ENCODE measurements at places on chromosomes 1 and 21.

- no peaks in the 10 kb centered on the region for H3K36me3 ChIP-seq
- no peak for DNase-seq
- H3K4me1 ChIP-seq = no peaks in the 10 kb centered on the region
- H3K27me3 ChIP-seq = no peaks in the 10 kb centered on the region
- H3K27ac ChIP-seq = no peak overlapping the region
- no peak overlapping the region for H3K4me3 ChIP-seq
Measured at GRCh38 chr1:189769448-189769847, 708.2 kb downstream of the BRINP3 start.

DNA sequence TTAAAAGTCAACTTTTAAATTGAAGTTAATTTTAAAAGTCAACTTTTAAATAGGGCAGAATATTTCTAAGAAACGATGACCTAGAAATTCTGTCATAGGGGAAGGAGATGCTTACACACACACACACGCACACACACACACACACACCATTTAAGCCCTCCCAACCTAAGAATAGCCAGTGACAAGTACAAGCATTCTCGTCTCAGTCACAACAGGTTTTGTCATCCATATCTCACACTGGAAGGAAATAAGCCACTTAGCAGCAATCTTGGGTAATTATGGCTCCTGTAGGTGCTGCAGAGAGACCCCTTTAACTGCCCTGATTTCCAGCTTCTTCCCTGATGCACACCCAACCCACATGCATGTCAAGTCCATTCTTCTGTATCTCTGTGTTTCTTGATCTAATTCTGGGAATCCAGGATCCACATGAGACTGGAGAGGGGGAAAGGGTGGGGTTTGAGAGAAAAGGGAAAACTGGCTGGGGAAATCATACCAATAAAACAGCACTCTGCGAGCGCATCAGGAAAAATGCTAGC, 338.1 kb downstream of the PAPPA2 start:
- no peak overlapping the region for H3K4me3 ChIP-seq
- no peaks in the 10 kb centered on the region for H3K36me3 ChIP-seq
- H3K4me1 ChIP-seq = no peaks in the 10 kb centered on the region
- DNase-seq = no peak
- H3K27ac ChIP-seq = no peak overlapping the region

- H3K27me3 ChIP-seq = no peaks in the 10 kb centered on the region
- no peak overlapping the region for H3K4me3 ChIP-seq
- peaks cover 4% of the 10 kb centered on the region for H3K4me1 ChIP-seq
- no peak overlapping the region for H3K27ac ChIP-seq
- no peak for DNase-seq
Measured at GRCh38 chr1:26585471-26585870, 55.9 kb downstream of the RPS6KA1 start.

DNA sequence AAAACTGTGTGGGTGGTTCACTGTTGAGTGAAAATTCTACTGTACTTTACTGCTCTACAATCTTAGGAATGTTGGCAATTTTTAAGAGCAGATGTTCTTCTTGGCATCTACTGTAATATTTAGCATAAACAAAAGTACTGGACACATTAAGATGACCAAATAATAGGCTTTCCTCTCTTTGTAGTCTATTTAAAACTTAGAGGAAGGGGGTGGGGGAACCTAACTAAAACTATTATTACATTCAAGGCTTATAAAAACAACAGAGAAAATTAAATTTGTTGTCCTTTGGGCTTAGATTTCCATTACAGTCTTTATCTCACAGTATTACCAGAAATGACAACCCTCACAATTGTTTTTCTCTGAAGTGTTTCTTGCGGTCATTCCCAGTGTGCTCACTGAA, 181.2 kb downstream of the PLPPR4 start:
- H3K36me3 ChIP-seq = no peaks in the 10 kb centered on the region
- no peak overlapping the region for H3K27ac ChIP-seq
- H3K4me1 ChIP-seq = no peaks in the 10 kb centered on the region
- DNase-seq = no peak
- H3K4me3 ChIP-seq = no peak overlapping the region

- no peak overlapping the region for H3K4me3 ChIP-seq
- H3K4me1 ChIP-seq = peaks cover 41% of the 10 kb centered on the region
- no peaks in the 10 kb centered on the region for H3K36me3 ChIP-seq
- DNase-seq = no peak
Measured at GRCh38 chr1:40884055-40884795, 22.1 kb upstream of the CITED4 start.

DNA sequence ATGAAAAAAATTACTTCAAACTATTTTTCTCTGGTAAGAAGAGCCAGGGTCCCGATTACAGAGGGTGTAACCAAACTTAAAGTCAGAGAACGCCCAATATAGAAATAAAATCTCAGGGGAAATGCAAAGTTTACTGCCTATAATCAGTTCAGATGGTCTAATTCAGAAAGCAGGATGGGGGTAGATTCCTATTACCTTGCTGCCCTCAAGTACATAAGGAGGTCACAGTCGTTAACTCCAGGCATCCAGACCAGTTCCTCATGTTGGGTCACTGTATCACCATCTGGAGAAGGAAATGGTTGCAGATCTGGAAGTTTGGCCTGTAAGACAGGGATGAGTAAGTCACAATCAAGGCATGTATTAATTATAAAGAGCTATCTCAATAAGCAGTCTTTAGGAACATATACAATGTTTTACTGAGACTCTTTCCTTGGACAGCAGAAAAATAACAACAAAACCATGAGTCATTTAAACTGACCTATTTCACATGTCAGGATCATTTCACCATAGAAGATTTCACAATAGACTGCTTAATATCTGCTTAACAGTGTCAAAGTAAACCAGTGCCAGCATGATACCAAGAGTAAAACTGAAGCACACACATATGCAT, 179.4 kb downstream of the SLC45A1 start:
- no peaks in the 10 kb centered on the region for H3K36me3 ChIP-seq
- no peak overlapping the region for H3K27ac ChIP-seq
- H3K4me3 ChIP-seq = no peak overlapping the region

DNA sequence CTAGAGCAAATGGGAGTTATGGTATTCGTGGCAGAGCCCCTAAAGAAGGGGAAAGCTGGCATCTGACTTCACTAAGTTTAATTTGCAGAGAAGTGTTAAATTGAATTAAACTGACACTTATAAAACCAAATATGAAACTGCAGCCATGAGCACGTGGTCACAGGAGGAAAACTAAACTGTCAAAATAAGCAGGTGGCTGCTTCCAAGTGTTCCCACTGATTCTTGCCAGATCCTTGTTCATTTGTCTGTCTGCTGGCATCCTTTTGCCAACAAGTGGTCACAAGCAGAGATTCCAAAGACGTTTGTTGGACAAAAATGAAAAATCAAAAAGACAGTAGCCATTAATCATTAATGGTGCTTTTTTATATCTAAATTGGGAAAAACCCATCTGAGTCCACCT, 6.5 kb upstream of the CELA2B start:
- no peaks in the 10 kb centered on the region for H3K4me1 ChIP-seq
- no peak overlapping the region for H3K4me3 ChIP-seq
- no peaks in the 10 kb centered on the region for H3K36me3 ChIP-seq
- H3K27me3 ChIP-seq = no peaks in the 10 kb centered on the region
- H3K27ac ChIP-seq = no peak overlapping the region

- H3K36me3 ChIP-seq = no peaks in the 10 kb centered on the region
- no peaks in the 10 kb centered on the region for H3K27me3 ChIP-seq
- H3K27ac ChIP-seq = no peak overlapping the region
- H3K4me3 ChIP-seq = no peak overlapping the region
Measured at GRCh38 chr21:46151261-46151988, 4.0 kb downstream of the FTCD start.

GRCh38 chr1:171984262-171984661, 143.0 kb downstream of the DNM3 start:
- no peak overlapping the region for H3K27ac ChIP-seq
- H3K4me3 ChIP-seq = no peak overlapping the region
- no peaks in the 10 kb centered on the region for H3K27me3 ChIP-seq
- H3K4me1 ChIP-seq = no peaks in the 10 kb centered on the region
- no peaks in the 10 kb centered on the region for H3K36me3 ChIP-seq

DNA sequence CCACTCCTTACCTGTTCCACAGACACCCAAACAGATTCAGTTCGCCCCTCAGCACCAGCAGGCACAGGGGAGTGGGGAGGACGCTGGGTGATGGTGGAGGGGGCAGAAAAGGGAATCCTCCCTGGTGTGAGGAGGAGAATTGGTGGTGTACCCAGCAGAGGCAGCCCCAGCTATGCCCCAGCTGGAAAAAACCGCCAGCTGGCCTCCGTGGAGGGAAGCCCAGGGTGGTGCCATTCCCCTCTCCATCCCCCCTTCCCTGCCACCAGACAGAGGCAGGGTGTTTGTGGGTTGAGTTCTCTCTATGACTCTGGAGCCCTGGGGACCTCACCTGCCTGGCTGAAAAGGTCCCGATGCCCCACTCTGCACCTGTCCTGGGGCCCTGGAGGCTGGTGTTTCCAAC, 27.9 kb downstream of the OPTC start:
- no peaks in the 10 kb centered on the region for H3K36me3 ChIP-seq
- no peak overlapping the region for H3K27ac ChIP-seq
- no peaks in the 10 kb centered on the region for H3K27me3 ChIP-seq
- no peak overlapping the region for H3K4me3 ChIP-seq
- H3K4me1 ChIP-seq = no peaks in the 10 kb centered on the region

DNA sequence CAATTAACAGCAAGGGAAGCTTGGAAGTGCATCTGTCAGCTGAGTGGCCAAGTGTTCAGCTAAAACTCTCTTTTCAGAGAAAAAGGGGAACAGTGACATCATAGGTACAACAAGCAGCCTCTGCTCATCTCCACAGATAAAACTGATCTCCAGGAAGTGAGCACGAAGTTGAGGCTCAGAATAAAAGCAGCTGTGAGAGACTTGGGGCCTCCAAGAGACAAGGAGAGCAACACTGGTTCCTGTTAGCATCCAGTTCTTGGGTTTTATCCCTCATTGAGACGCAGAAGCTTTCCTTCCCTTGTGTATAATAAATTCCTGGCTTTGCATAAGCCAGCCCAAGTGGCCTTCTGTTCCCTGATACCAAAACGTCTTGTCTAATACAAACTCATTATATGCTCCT, 20.0 kb upstream of the CNN3 start:
- H3K4me3 ChIP-seq = no peak overlapping the region
- DNase-seq = no peak

Data from HCT116 (cell line).